ENCODE measurements at places on chromosomes 13 and 19.
A peak's percentile ranks its signal among the peaks of the same experiment; 100 is the strongest.

- H3K4me1 ChIP-seq, result no peaks in the 10 kb centered on the region
- no peaks in the 10 kb centered on the region for H3K27me3 ChIP-seq
- no peaks in the 10 kb centered on the region for H3K36me3 ChIP-seq
- no peak overlapping the region for H3K4me3 ChIP-seq
- no peak overlapping the region for H3K27ac ChIP-seq
- no peak for DNase-seq
These were observed 32.6 kb upstream of the MTIF3 start for GRCh38 chr13:27482983-27483382.

DNA sequence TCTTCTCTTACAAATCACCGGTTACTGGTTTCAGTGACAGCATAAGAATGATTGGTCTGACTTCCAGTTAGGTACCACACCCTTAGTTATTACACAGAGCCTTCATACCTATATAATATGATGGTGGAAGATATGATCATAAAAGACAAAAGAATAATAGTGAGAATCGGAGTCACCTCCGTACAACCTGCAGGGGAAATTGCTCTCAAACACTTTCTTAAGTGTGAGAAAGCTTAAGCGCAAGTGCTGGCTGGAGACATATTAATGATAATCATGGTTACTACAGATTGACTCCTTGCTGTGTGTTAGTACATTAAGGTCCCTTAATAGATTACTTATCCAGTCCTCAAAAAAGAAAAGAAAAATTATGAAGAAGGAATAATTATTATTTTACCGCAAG, 1.8 kb upstream of the LHFPL6 start:
- H3K27me3 ChIP-seq, result no peaks in the 10 kb centered on the region
- no peak overlapping the region for H3K27ac ChIP-seq
- no peaks in the 10 kb centered on the region for H3K4me1 ChIP-seq
- no peaks in the 10 kb centered on the region for H3K36me3 ChIP-seq
- H3K4me3 ChIP-seq, result no peak overlapping the region
- no peak for DNase-seq

DNA sequence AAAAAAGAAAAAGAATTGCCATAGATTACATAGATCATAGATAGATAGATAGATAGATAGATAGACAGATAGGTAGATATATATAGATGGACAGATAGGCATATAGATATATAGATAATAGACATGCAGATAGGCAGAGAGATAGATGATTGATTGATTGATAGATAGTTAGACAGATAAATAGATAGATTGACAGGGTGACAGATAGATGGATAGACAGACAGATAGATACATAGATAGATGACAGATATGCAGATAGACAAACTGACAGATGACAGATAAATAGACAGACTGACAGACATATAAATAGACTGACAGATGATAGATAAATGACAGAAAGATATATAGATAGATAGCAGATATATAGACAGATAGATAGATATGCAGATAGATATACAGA, 474.0 kb downstream of the IRS2 start:
- DNase-seq, result no peak
- no peak overlapping the region for H3K27ac ChIP-seq
- H3K4me1 ChIP-seq, result no peaks in the 10 kb centered on the region
- H3K4me3 ChIP-seq, result no peak overlapping the region

DNA sequence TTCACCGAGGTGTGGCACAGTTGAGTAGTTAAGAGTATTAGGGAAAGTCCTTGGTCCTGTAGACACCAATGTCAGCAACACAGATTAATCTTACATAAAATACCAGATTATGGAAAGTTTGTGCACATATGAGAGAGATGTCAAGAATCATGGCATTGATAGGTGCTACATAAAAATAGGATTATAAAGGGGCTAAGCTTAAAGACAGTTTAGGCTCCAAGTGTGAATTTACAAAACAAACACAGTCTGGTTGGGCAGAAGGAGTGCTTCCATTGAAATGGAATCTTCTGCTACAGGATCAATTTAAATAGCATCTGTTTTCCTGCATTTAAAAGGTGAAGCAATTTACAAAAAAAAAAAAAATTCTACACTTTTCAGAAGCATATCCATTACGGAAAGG, 292.9 kb downstream of the DNAJC15 start:
- H3K4me3 ChIP-seq, result no peak overlapping the region
- H3K36me3 ChIP-seq, result no peaks in the 10 kb centered on the region
- H3K4me1 ChIP-seq, result no peaks in the 10 kb centered on the region
- H3K27me3 ChIP-seq, result no peaks in the 10 kb centered on the region
- no peak for DNase-seq
- H3K27ac ChIP-seq, result no peak overlapping the region

DNA sequence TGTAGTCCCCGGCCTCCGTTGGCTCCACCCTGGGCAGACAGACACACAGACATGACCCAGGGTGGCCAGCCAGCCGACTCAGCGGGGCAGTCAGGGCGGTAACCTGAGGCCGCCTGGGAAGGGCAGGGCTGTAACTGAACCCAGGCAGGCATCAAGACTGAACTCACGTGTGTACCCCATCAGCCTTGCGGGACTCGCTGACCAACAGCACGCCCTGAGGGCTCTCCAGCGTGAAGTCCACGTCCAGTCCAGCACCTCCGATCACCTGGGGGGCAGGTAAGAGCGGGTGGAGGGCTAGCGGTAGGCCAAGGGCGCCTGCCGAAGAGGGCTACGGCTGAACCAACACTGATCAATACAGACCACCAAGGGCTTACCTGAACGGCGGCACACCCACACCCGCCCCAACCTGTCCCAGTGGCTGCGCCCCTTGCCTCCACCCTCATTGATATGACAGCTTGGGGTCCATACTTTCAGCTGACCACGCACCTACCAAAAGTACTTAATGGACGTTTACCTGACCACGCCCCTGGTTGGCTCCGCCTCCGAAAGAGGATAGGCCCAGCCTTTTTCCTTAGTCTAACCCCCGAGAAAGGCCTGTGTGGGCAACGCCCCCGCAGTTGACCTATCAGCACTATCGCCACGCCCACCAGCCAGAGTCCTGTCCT, 791 bp downstream of the TMED1 start:
- no peaks in the 10 kb centered on the region for H3K27me3 ChIP-seq
- peak overlapping the region; percentile 71 for H3K4me3 ChIP-seq
- peaks cover 33% of the 10 kb centered on the region for H3K36me3 ChIP-seq
- peak overlapping the region; percentile 96 for H3K27ac ChIP-seq

GRCh38 chr13:100063906-100064305, 25.0 kb upstream of the PCCA start:
- H3K27ac ChIP-seq, result no peak overlapping the region
- no peaks in the 10 kb centered on the region for H3K36me3 ChIP-seq
- H3K4me3 ChIP-seq, result no peak overlapping the region
- no peak for DNase-seq
- no peaks in the 10 kb centered on the region for H3K4me1 ChIP-seq

GRCh38 chr19:51690454-51691073, 2.6 kb upstream of the SPACA6 start:
- H3K4me1 ChIP-seq, result peaks cover 21% of the 10 kb centered on the region
- H3K36me3 ChIP-seq, result peaks cover 25% of the 10 kb centered on the region
- DNase-seq, result peak; percentile 82
- peak overlapping the region; percentile 71 for H3K4me3 ChIP-seq

GRCh38 chr19:21491146-21491545, 14.3 kb upstream of the ZNF429 start:
- no peaks in the 10 kb centered on the region for H3K27me3 ChIP-seq
- no peaks in the 10 kb centered on the region for H3K4me1 ChIP-seq
- no peak for DNase-seq
- no peaks in the 10 kb centered on the region for H3K36me3 ChIP-seq
- no peak overlapping the region for H3K27ac ChIP-seq

GRCh38 chr13:95485518-95486144, 66.9 kb upstream of the CLDN10 start:
- H3K27ac ChIP-seq, result no peak overlapping the region
- H3K27me3 ChIP-seq, result no peaks in the 10 kb centered on the region
- H3K36me3 ChIP-seq, result no peaks in the 10 kb centered on the region
- H3K4me3 ChIP-seq, result no peak overlapping the region
- no peak for DNase-seq
- peaks cover 3% of the 10 kb centered on the region for H3K4me1 ChIP-seq

DNA sequence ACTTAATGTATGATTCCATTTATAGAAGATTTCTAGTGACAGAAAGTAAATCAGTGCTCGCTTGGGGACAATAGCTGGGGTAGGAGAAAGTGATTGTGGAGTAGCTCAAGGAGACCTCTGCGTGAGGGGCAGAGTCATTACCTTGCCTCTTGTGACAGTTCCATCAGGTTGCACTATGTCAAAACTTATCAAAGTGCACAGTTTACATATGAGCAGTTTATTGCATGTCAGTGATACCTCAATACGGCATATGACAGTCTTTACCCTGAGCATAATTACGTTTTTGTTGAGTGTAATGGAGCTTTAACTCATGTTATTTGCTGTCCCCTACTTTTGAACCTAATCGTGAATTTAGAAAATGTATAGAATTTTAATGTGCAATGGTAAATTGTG, 15.0 kb downstream of the ARHGEF7 start:
- no peaks in the 10 kb centered on the region for H3K36me3 ChIP-seq
- no peak overlapping the region for H3K4me3 ChIP-seq
- DNase-seq, result no peak
- no peak overlapping the region for H3K27ac ChIP-seq
- H3K27me3 ChIP-seq, result no peaks in the 10 kb centered on the region
- H3K4me1 ChIP-seq, result no peaks in the 10 kb centered on the region

DNA sequence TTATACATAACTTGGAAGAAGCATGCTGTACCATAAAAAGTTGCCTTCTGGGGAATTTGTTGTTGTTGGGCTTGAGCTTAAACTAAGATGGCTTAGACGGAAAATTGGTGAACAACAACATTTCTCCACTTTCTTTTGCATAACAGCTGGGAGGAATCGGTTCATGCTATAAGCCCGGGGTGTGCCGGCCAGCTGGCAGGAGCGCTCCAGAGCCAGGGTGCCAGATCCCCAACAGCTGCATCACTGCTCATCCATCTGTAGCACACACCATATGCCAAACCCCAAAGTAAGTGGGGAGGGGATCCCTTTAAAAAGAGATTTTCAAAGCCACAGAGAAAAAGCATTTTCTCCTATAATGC, 419.5 kb upstream of the ARGLU1 start:
- peaks cover 3% of the 10 kb centered on the region for H3K4me1 ChIP-seq
- H3K36me3 ChIP-seq, result no peaks in the 10 kb centered on the region
- no peaks in the 10 kb centered on the region for H3K27me3 ChIP-seq
- H3K27ac ChIP-seq, result no peak overlapping the region
- no peak overlapping the region for H3K4me3 ChIP-seq
- no peak for DNase-seq

DNA sequence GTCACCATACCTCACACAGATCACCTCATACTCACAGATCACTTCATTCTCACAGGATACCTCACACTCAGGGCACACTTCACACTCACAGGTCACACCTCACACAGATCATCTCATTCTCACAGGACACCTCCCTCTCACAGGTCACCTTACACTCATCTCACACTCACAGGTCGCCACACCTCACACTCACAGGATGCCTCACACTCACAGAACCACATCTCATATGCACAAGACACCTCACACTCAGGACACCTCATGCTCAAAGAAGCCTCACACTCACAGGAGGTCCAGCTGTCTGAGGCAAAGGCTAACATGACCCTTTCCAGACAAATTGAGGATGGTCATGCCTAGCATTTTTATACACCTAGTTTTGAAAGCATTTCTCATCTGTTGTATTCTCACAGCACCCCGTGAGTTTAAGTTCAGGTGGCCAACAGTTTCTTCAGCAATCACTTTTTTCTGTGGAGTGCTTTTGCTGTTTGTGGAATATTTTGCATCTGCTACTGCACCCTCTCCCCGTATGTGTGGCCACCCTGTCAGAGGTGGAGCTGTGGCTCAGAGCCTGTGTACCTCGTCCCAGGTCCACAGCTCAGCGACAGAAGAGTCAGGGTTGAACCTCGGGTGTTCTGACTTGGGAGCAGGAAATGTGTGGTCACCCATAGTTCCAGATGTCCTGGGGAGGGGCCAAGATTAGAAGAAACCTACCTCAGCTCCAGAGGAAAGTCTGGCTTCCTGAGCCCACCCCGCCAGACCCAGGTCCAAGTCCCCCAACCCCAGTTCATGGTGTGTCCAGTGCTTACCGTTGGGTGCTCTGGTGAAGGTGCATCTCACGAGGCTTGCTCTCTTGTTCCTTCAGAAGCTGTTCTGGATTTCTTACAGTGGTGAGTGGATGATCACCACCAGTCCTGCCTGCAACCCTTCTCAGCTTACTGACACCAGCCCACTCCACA, 7.6 kb downstream of the F7 start:
- no peak for DNase-seq
- H3K4me3 ChIP-seq, result no peak overlapping the region
- H3K36me3 ChIP-seq, result no peaks in the 10 kb centered on the region
- no peak overlapping the region for H3K27ac ChIP-seq
- peaks cover 6% of the 10 kb centered on the region for H3K4me1 ChIP-seq

GRCh38 chr13:76663592-76664335, 222.4 kb downstream of the KCTD12 start:
- H3K27me3 ChIP-seq, result no peaks in the 10 kb centered on the region
- H3K27ac ChIP-seq, result peak overlapping the region; percentile 62
- no peak overlapping the region for H3K4me3 ChIP-seq
- H3K4me1 ChIP-seq, result no peaks in the 10 kb centered on the region

- no peak overlapping the region for H3K27ac ChIP-seq
- DNase-seq, result peak; percentile 19
- no peak overlapping the region for H3K4me3 ChIP-seq
- H3K27me3 ChIP-seq, result no peaks in the 10 kb centered on the region
These were observed 16.7 kb upstream of the FCGBP start for GRCh38 chr19:39951065-39951650.

DNA sequence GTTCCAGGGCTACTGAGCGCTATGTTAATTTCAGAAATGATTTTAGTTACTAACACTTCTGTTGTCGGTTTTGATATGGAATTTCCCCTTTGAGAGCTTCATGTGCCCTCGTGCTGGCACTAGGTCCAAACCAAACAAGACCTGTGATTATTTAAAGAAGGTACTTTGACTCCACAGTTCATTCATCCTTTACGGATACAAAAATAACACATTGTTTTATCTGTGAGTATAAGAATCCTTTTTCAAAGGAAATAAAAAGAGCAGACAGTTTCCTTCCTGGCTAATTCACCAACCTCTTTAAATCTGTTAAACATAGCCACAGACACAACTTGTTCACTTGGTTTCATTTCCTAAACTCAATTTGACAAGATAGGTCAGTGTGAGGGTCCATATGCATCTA, 141.2 kb downstream of the FLT1 start:
- no peaks in the 10 kb centered on the region for H3K4me1 ChIP-seq
- DNase-seq, result no peak
- no peaks in the 10 kb centered on the region for H3K27me3 ChIP-seq
- H3K27ac ChIP-seq, result no peak overlapping the region
- H3K36me3 ChIP-seq, result no peaks in the 10 kb centered on the region
- H3K4me3 ChIP-seq, result no peak overlapping the region

DNA sequence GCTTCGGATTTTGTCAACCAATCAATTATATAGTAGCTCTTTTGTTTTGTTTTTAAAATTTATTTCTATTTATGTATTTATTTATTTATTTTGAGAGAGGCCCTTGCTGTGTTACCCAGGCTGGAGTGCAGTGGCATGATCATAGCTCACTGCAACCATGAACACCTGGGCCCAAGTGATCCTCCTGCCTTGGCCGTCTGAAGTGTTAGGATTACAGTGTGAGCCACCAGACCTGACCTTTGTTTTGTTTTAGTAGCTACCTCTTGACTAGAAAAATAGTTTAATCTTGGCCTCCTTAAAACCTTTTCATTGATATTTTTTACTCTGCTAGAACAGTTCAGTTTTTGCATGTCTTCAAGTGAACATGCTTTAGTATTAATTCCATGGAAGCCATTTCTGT, 15.1 kb downstream of the GARRE1 start:
- H3K27me3 ChIP-seq, result no peaks in the 10 kb centered on the region
- H3K4me3 ChIP-seq, result no peak overlapping the region
- no peak for DNase-seq
- peaks cover 4% of the 10 kb centered on the region for H3K4me1 ChIP-seq

- H3K4me3 ChIP-seq, result no peak overlapping the region
- peak overlapping the region; percentile 77 for H3K27ac ChIP-seq
These were observed 15.8 kb downstream of the RAB3D start for GRCh38 chr19:11323601-11324078.

Measured in ascending aorta (tissue), 2 donors.